ENCODE measurements at places on chromosomes 4 and X.

- no peak for DNase-seq
Observed at GRCh38 chr4:4857001-4857808, 2.3 kb upstream of the MSX1 start.

DNA sequence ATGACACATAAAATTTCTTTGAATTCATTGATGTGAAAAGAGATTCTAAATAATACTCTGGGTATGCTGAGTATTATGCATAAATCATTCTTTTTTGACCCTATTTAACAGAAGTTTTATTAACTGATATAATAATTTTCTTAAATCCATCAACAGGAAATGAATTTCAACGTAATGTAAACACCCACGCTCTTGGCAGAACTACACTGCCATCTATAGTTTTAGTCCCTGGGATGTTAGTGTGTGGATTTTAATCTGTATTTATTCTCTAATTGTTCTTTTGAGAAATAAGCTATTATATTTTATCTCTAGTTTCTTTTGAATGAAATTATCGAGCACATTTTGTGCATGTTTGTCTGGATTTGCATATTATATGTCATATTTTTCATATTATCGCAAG lies 666.8 kb upstream of the NDST4 start:
- DNase-seq, result no peak

GRCh38 chrX:117936118-117936517 lies 180.5 kb downstream of the KLHL13 start:
- DNase-seq, result no peak

DNA sequence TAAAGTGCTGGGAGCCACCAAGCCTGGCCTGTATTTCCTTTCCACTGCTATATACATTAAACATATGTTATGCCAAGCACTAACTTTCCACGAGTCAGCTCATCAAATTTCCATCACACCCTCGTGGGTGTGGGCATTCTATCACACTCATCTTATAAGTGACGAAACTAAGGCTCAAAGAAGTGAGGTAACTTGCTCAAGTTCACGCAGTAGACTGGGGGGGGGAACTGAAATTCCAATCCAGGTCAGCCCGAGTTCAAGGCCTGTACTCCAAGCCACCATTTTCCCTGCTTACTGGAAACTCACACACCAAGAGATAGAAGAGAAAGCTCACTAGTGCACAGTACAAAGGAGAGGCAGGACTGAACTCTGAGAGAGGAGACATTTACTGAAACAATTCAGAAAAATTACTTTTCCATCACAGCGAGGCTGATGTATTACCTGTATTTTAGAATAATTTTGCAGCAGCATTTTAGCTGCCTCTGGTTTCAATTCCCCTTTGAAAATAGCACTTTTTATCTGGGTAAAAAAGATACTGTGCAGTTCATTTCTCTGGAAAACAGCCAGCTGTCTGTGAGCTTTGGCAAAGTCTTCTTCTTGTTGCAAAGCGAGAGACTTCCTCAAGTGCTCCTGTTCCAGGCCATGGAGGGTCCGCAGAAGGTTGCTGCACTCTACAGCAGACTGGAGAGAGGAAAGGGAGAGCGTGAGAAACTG lies 76.8 kb downstream of the EVC2 start:
- DNase-seq, result peak; percentile 36

DNA sequence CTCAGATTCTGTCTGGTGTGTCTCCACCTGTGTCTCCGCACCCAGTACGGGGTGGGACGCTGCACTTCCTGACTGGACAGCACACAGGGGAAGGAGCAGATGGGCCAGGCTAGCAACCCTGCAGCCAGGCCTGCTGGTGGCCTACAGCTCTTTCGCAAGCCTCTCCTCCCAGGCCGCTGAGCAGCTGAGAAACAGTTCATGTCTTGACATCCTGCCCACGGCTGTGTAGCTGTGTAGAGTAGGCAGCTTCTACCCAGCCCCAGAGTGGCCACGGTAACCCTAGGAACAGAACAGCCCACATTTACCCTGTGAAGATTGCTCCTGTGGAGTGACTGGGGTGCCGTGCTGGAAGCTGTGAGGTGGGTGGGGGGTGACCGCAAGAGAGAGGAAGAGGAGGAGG lies 38.9 kb downstream of the CCNQ start:
- DNase-seq, result no peak

GRCh38 chr4:85569730-85570299 lies 94.9 kb downstream of the ARHGAP24 start:
- DNase-seq, result no peak

GRCh38 chrX:153481043-153481442 lies 10.7 kb upstream of the HAUS7 start:
- no peak for DNase-seq

DNA sequence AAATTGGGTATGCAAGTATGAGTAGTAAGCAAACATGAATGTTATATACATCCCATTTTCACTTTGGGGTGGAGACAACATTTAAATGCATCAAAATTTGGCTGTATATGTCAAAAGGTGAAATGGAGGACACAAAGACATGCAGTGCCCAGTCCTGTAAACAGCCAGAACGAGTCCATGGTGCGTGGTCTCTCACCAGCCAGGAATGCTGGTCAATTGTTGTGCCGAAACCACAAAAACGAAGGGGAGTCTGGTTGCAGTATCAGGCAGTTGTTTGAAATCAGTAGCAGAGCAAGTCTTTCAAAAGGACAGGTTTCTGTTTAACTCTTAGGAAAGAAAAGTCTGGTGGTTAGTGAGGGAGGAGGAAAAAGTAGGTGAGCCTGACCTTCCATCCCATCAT lies 22.3 kb upstream of the RNF150 start:
- no peak for DNase-seq

- DNase-seq, result no peak
Observed at GRCh38 chr4:22334155-22334554, 181.7 kb downstream of the ADGRA3 start.

DNA sequence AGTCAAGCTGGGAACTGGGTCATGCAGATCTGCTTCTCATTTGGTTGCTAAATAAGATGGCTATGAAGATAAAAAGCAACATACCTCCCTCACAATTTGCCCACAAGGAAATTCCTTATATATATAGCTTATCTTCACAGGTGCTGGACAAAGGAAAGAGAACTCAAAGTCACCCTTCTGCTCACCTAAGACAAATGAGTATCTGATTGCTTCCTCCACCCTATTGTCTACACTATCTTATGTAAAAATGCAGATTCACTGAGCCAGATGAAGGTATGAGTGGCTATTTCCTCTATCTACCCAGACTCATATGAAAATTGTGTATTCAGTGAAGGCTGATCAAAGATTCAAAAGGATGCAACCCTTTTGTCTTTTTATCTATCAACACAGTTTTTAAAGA lies 50.8 kb downstream of the CHM start:
- no peak for DNase-seq

- no peak for DNase-seq
Observed at GRCh38 chr4:10305816-10306215, 151.4 kb downstream of the ZNF518B start.

DNA sequence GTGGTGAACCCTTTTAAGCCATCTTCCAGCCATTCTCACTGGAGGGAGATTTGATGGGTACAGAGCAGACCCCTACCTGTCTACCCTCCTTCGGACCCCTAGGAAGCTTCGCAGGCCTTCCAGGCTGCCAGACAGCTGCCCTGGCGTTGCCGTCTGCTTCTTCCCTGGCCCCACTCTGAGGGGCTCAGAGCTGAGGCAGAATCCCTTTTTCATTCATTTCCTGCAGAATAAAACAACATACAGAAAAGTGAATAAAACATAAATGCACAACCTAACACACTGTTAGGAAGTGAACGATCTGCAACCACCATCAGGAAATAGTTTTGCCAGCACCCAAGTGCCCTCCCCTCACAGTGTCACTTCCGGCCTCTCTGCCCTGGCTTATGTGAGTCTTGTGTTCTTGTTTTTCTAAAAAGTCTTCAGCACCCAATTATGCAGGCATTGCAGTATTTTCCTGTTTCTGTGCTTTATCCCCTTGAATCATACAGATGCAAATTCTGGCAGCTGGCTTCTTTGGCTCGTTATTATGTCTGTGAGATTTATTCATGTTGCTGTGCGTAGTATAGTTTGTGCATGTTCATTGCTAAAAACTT lies 5.6 kb upstream of the ADD1 start:
- DNase-seq, result peak; percentile 63

DNA sequence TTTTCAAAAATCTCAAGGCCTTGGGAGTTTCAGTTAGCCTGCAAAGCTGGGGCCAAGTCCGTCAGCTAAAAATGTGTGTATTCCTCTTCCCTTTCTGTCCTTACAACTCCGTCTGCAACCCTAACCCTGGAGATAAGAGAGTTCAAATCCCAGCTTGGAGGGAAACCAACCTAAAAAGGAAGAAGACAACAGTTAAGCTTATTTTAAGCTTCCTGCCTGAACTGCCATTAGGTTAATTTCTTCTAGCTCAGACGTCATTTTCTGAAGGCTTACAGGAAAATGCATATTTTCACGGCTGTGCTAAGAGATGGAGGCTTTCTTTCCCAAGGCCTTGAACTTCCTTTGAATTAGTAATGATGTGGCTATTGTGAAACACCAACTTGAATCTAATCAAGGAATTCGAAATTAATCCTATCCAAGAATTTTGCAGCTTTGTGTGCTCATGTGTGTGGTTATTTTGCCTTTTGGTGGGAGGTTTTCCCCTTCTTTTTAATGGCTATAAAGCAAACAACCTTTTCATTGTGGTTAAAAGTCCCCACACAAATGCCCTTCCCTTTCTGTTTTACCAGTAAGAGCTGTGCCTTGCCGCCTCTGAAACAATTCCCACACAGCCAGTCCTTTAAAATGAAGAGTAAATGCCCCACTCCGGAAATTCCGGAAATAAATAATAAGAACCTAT lies 103.5 kb downstream of the IRF2 start:
- DNase-seq, result peak; percentile 57
